ENCODE measurements at places on chromosomes 1 and 21. TPM values are rescaled to one million over a fixed set of nuclear protein-coding genes. Genes with fewer than 3 reads are reported as not detected.
A peak's percentile ranks its signal among the peaks of the same experiment; 100 is the strongest.

- DNase-seq = no peak
Observed at GRCh38 chr1:165650981-165651625, 20.1 kb downstream of the MGST3 start.

GRCh38 chr1:231460614-231461013, 38.5 kb upstream of the EGLN1 start:
- DNase-seq = no peak

DNA sequence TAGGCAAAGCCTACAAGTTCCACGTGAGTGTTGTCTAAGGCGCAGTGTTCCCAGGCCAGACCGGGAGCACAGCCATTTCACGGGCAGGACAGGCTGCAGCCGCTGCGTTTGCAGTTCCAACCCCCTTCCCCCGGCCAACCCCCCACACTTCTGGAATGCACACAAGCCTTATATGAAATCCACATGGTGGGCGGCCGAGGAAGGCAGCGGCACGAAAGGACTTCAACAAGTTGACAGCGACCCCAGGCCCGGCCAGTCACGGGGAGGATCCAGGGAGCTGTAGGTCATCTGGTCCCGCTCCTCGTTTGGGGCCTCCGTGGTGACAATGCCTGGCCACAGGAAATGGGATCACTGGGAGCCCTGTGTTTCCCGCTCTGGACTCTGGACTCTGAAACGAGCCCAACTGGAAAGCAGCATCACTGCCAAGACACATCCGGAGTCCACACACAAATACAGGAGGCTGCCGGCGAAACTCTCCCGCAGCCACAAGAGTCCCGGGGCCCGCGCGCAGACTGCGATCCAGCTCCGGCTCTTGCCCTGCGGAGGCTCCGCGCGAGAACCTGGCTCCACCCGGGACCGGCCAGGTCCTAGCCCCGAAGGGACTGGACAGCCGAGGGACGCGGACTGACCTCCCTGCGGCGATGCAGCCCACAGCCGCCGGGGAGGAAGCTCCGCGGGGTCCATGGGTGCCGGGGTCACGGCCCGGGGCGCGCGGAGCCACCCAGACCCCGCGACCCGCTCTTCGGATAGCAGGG, 794 bp downstream of the NID1 start:
- peak; percentile 79 for DNase-seq

- DNase-seq = peak; percentile 3
Observed at GRCh38 chr1:98702976-98703375, 41.5 kb downstream of the SNX7 start.

DNA sequence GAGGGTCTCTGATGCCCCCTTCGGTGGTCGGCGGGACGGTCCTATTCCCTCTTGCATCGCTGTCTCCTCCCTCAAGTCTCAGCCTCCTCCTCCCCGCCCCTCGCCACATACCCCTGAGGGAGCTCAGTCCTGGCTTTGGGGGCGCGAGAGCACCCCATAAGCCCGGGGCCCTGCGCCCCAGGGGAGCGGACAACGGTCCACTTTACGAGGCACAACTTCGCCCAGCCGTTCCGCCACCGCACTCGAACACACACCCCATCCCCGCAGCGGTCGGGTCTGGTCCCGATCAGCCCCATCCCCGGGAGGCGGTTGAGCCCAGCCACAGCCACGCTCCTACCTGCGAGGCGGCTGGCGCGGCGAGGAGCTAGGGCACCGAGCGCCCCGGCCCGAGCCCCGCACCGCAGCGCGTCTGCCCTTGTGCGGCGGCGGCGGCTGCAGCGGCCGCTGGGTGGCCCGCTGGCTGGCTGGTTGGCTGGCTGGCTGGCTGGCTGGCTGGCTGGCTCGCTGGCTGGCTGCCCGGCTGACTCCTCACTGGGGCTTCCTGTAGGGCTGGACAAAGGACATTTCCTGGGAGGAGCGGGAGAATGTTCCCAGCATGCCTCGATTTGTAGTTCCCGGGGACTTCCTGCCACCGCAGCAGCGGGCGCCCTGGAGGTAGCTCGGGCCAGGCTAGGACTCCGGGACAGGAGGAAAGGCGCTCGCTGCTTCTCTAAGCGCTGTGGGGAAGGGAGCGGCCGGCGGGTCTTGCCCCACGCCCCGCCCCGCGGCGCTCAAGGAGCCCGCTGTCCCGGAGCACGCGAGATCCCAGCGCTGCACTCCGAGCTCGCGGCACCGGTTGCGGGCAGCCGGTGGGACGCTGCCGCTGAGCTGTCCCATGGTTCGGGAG, at the start of gene ZNF697:
Gene ZNF697 (minus strand): TSS at position 533 of the 886 bp plus-strand sequence. CDS start 22,166 bp downstream, outside the sequence.
- peak; percentile 99 for DNase-seq

- no peak for DNase-seq
Observed at GRCh38 chr1:157702308-157702825, 1.8 kb upstream of the FCRL3 start.

DNA sequence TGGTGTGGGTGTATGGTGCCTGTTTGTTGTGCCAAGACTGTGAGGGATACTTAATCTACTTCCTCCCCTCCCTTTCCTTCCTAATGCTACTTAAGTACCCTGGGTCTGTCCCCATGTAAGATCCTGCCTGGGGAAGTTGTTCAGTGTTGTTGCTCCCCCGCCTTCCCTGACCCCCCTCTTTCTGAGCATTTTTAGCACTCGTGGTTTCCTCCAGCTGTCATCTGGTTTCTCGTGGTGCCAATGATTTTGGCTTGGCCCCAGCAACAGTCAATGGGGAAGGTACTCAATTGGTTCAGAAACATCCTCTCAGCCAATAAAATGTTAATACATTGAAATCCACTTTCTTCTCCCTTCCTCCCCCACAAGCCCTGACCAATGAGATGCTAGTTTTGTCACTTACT, 8.0 kb upstream of the B4GALT3 start:
- DNase-seq = peak; percentile 56

DNA sequence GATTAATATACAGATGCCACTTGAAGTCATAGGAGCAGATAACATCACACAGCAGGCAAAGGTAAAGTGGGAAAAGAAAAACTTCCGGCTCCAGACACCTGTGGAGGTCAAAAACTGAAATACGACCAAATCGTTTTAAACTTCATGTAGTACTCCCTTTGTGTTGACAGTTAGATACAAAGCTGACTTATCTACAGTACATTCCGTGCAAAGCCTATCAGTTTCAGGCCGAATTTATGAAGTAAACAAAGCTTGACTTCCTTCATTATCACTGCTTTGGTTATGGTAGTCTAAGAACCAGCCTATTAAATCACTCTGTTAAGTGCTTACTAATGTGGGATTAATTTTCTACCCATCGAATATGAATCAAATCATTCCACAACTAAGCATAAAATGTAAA, 156.3 kb downstream of the SMYD3 start:
- no peak for DNase-seq

GRCh38 chr1:245541369-245541768, 386.6 kb downstream of the KIF26B start:
- no peak for DNase-seq

GRCh38 chr1:189662190-189662589, 815.5 kb downstream of the BRINP3 start:
- peak; percentile 2 for DNase-seq

DNA sequence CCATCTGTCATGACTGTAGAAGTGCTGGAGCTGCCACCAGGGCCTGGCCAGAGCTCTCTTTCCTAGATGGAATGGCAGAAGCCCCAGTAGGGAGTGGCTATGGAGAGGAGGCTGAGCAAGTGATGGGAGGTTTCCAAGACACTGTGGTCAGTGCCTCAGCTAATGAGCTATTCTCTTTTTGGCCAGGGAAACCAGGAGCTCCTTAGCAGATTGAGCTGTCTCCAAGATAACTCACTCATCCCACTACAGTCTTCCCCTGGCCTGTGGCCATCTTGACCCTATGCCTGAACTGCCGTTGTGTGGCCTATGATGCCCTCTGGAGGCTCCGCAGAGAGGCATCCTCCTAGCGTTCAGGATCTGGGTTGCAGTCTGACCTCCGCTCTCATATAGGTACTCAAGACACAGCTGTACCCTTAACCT, 60.5 kb downstream of the ERI3 start:
- peak; percentile 97 for DNase-seq

GRCh38 chr1:152189657-152190442, 30.8 kb upstream of the RPTN start:
- DNase-seq = peak; percentile 55

GRCh38 chr1:99525331-99525730, 120.6 kb upstream of the PALMD start:
- no peak for DNase-seq

- DNase-seq = no peak
Observed at GRCh38 chr1:224591326-224591725, 24.8 kb upstream of the CNIH3 start.

DNA sequence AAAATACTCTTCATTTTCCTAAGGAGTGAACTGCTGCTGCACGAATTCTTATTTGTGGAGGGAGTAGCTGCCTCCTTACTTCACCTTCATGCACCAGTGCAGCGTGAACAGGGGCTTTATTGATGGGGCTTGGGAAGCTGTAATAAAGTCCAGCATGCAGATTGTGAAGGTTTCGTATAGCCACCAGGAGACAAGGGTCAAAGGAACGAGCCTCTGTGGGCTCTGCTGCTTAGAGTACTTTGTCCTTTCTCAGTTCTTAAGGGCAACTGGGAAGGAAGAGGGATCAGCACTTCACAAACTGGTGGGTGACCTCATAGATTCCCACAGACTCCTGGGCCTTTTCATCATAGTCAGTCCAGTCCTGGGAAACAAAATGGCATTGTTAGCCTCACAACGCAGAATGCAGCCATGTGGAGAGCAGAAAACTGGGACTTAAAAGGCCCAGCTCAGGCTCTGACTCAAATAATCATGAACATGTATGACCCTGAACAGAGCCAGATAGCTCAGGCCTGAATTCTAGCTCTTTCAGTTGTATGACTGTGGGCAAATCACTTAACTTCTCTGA, 6.0 kb downstream of the CZIB start:
- no peak for DNase-seq

DNA sequence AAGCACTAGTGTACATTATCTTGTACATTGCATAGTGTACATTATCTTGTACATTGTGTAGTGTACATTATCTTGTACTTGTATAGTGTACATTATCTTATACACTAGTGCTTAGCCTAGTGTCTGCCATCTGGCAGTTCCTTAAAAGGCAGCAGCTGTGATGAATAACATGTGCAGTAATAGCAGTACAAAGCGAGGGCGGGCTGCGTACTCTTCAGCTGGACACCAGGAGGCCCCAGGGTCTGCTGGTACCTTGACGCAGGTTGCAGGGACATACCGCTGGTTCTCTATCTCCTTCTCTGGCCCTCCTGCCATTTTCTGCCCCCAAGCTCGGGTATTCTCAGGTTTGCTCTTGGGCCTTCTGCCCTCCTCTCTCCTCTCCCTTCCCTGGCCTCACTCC, 149.6 kb downstream of the SEC16B start:
- DNase-seq = no peak

DNA sequence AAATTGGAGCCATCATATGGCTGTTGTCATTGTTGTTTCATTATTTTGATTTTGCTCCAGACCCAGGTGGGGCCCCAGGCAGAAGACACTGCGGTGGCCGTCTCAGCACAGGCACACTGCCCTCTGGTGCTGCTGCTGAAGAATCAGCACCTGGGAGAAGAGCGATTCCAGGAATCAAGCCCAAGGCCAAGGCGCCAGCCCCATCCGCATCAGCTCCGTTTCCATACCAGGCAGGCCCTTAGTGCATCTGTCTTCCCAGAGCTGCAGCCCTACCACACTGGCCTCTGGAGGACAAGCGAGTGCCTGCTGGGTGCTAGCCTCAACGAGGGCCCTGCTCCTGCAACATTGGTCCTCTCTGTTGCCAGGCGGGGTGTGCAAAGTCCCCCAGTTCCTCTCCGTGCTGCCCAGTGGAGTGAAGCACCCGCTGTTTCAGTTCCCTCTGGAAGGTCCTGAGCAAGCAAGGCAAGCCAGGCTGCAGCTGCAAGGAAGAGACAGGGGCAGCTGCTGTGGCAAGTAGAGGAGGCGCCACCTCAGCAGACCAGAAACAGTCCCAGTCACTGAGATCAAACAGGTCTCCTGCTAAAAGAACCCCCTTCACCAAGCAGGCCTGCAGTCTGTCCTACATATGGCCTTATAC, 5.2 kb downstream of the GRIK3 start:
- DNase-seq = no peak

- no peak for DNase-seq
Observed at GRCh38 chr1:61282387-61282786, 200.0 kb downstream of the NFIA start.

GRCh38 chr1:20616847-20617487, 16.3 kb upstream of the PINK1 start:
- DNase-seq = no peak

DNA sequence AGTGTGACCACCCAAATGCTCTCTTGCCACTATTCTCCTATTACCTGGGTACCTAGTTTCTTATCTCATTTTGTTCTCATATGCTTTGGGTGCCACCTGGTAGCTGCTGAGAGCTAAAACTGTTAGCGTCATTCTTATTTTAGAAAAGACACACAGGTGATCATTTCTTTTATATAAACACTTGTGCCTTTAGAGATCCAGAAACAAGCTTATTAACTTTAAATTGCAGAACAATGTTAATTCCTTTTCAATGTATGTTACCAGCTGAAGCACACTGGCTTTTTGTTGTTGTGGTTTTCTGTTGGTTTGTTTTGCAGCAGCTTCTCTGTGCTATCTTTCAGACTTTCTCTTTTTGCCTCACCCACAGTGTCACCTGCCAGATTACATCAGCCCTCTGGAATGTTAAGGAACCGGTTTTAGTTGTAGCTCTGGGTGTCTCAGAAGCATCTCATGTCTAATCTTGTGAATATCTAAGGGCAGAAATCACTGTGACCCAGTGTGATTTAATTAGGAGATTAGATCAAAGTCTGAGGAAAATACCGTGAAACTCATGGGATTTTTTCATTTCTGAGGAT, 43.4 kb upstream of the SLC19A2 start:
- peak; percentile 15 for DNase-seq

DNA sequence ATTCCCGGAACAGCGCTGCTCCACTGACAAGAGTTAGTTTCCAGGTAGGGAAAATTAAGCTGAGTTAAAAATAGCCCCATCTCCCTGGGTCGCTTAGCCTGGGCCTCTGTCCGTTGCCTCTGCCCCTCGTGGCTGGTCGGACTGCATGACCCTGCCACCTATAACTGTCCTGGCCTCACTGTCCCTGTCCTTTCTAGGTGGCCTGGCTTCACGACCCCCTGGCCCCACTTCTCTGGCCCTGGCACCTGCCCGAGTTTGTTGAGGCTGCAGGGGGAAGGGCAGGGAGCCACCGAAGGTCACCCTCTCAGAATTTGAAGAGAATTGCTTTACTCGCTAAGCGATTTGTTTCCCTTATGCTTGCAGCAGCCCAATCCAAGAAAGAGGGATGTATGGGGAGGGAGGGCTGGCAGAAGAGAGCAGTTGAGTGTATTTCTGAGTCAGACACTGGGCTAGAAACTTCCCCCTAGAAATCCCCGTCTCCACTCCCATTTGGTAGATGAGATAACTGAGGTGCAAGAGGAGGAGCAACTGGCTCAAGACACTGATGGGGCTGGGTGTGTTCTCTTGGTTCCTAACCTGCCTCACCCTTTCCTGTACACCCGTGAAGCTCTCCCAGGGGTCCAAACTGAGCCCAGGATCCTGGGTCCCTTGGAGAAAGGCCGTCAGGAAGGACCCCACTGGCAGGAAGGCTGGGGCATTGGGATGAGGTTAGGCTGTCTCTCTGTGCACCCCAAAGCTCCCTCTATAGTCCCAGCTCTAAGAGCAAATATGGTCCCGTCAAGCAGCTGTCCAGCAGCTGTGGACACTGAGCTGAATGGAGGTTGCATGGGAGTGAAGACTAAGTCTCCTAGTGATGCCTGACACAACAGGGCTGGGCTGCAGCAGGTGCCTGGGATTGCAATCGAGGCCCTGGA, 2.9 kb upstream of the EDN2 start:
- DNase-seq = no peak

Gene TMEM269
- 0.42 TPM for total RNA-seq

Gene CLCA1
- not detected for total RNA-seq

Gene DCDC2B
- total RNA-seq = not detected

Gene OR2L5
- not detected for total RNA-seq

Gene KLHDC7A
- total RNA-seq = 0.95 TPM

Gene UBE2U
- not detected for total RNA-seq

Gene GPR25
- total RNA-seq = not detected

Gene NTNG1
- total RNA-seq = not detected
